Activated T-helper 2 cell treated with anti-CD3 and anti-CD28 coated beads, Interferon-gamma antibody, Interleukin-2, Interleukin-4, amounts not matched to agents 10 μg/mL and 5 μg/mL and 100 μg/mL, durations not matched to agents 14 hours and 24 hours and 36 hours (primary cell): ENCODE measurements at places on chromosomes 16 and 17.

DNA sequence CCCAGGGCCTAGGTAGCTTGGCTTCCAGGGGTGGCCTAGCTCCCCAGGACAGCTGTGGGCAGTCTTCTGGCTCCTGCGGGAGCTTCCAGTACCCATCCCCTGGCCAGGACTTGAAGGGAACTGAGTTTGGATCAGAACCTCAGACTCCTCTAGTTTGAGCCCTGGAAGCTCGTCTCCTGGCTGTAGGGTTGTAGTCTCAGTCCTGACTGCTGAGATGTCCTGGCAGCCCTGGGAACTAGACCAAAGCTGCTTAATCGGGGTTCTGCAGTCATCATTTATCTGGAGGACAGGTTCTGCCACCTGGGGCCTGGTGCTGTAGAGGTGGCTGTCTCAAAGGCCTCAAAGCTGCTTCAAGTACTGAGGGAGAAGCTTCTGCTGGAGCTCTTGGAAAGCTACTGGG, 163.7 kb downstream of the WSCD1 start:
- DNase-seq: no peak

DNA sequence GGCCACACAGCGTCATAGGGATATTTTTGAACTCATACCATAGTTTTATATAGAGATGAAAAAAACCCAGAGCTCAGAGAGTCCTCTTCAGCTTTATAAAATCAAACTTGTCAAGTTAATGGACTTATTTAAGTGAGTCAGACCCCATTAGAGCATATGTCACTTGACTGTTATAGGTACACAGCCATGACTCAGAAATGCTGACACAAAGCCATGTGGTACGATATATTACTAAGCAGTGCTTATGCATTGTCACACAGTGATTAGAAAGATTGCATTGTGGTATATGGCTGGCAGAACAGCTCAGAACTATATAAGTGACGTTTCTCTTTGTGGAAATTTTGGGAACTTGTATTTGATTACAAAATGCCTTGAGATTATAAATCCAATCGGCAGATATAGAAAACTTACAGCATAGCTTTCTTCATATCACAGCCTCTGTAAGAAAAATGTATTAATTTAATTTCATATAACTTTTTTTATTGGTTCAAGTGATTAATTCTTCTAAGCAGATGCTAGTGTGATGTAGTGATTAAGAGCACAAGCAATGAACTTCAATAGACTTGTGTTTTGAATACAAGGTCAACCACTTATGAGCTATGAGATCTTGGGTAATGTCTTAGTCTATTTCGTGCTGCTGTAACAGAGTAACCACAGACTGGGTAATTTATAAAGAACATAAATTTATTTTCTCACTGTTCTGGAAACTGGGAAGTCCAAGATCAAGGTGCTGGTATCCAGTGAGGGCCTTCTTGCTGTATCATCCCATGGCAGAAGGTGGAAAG, 25.8 kb upstream of the GINS3 start:
- DNase-seq: no peak

- DNase-seq: no peak
Observed at GRCh38 chr17:21214777-21215541, 998 bp upstream of the TMEM11 start.

DNA sequence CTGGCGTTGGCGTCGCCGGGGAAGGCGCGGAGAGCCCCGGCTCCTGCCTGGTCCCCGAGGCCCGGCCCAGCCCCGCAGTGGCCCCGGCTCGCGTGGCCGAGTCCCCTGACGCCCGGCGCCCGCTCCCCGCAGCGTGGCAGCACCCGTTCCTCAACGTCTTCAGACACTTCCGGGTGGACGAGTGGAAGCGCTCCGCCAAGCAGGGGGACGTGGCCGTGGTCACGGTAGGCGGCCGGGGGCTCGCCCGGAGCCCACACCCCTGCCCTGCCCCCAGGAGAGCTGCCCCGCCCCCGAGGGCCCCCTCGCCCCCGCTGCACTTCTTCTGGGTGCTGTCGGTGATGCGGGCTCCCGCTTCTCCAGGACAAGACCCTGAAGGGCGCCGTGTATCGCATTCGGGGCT, 466 bp downstream of the WDR90 start:
- no peak for DNase-seq

GRCh38 chr17:66165537-66166123, 26.3 kb downstream of the CEP112 start:
- no peak for DNase-seq

DNA sequence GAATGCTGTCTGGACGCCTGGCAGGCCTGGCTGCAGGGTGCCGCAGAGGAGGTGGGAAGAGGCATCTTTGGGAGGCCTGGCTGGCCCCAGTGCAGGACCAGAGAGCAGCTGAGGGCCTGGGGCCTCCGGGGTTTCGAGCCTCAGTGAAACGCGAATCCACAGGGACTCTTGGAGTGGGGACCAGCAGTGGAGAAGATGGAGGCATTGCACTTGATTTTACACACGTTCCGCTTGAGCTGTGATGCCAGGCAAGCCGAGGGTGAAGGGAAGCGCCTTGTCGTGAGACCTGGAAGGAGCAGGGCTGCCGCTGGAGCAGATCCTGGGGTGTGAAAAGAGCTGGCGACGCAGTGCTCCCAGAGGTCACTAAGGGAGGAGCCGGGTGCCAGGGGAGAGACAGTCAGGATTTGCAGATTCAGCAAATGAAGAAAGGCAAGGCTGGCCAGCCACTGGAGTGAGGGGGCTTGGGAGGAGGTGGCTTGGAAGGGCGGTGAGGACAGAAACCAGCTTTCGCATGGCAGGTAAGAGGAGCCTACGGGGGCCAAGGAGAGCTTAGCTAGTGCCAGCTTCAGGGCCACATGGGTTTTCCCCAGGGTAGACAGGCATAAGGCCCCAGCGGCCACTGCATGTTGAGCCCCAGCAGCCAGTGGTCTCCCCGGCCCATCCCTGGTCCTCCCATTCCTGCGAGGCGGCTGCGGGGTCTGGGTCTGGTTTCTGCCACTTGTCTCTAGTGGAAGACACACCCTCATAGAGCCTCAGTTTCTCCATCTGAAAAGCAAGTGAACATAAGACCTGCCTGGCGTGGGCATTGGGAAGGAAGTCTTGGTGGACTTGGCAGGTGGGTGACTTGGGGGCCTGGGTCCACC, 175.2 kb upstream of the CHMP6 start:
- DNase-seq: no peak

GRCh38 chr17:12665263-12666210, at the start of gene MYOCD:
Gene MYOCD, plus strand, starts transcription at chr17:12665890. Its CDS starts 299 bp downstream, at chr17:12666189.
- DNase-seq: no peak

DNA sequence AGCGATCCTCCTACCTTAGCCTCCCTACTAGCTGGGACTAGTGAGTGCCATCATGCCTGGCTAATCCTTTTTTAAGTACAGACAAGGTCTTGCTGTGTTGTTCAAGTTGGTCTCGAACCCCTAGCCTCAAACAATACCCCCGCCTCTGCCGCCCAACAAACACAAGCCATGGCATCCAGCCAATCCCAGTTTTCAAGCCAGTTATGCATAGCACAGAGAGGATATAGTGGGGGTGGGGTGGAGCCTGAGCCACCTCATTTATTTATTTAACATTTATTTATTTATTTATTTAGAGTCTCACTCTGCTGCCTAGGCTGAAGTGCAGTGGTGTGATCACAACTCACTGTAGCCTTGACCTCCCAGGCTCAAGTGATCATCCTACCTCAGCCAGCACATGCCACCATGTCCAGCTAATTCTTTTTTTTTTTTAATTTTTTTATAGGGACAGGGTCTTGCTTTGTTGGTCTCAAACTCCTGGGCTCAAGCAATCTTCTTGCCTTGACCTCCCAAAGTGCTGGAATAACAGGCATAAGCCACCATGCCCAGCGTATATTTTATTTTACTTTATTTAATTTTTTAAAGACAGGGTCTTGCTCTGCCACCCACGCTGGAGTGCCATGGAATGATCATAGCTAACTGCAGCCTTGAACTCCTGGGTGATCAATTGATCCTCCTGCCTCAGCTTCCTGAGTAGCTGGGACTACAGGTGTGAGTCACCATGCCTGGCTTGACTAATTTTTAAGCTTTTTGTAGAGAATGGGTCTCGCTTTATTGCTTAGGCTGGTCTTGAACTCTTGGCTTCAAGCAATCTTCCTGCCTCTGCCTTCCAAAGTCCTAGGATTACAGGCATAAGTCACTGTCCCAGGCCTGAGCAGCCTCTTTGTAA, 26.2 kb upstream of the KLHL11 start:
- DNase-seq: no peak

DNA sequence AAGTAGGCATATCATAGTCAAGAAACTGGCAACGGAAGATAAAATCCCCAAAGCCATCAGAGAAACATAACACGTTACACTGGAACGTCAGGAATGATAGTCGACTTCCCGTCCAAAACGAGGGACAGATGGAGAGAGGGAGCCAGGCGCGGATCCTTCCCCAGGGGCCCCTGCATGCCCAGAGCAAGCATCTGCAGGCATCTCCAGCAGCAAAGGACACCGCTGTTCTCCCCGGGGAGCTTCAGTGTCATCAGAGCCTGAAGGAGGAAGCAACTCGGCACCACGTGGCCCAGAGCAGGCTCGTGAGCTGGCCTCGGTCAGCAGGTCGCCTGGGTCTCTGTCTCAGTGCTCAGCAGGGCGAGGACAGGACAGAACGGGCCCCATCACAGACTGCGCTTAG, 50.1 kb downstream of the LMF1 start:
- no peak for DNase-seq
